T-helper 2 cell treated with Interferon-gamma antibody and Interleukin-4, amounts not matched to agents 100 ng/mL and 5 ng/mL, for 36 hours (primary cell): ENCODE measurements at places on chromosomes 1 and 21. TPM values are rescaled to one million over a fixed set of nuclear protein-coding genes. Genes with fewer than 3 reads are reported as not detected.

Gene FCAMR
- 0.07 TPM in 2 replicates for total RNA-seq

Gene PRKACB
- total RNA-seq: 79.2 and 79.8 TPM in 2 replicates

Gene PDC
- total RNA-seq: not detected in 2 replicates

Gene S100A14
- not detected in 2 replicates for total RNA-seq

Gene GNG4
- total RNA-seq: 0.93 and 1.8 TPM in 2 replicates

Gene GJA4
- total RNA-seq: not detected in 2 replicates

Gene MTARC1
- not detected in 2 replicates for total RNA-seq

Gene S100A6
- 526 and 530 TPM in 2 replicates for total RNA-seq
